ENCODE measurements at places on chromosomes 2 and 18. TPM values are rescaled to one million over a fixed set of nuclear protein-coding genes. Genes with fewer than 3 reads are reported as not detected.

- DNase-seq, result no peak
Observed at GRCh38 chr2:145088756-145089155, 568.8 kb upstream of the ZEB2 start.

DNA sequence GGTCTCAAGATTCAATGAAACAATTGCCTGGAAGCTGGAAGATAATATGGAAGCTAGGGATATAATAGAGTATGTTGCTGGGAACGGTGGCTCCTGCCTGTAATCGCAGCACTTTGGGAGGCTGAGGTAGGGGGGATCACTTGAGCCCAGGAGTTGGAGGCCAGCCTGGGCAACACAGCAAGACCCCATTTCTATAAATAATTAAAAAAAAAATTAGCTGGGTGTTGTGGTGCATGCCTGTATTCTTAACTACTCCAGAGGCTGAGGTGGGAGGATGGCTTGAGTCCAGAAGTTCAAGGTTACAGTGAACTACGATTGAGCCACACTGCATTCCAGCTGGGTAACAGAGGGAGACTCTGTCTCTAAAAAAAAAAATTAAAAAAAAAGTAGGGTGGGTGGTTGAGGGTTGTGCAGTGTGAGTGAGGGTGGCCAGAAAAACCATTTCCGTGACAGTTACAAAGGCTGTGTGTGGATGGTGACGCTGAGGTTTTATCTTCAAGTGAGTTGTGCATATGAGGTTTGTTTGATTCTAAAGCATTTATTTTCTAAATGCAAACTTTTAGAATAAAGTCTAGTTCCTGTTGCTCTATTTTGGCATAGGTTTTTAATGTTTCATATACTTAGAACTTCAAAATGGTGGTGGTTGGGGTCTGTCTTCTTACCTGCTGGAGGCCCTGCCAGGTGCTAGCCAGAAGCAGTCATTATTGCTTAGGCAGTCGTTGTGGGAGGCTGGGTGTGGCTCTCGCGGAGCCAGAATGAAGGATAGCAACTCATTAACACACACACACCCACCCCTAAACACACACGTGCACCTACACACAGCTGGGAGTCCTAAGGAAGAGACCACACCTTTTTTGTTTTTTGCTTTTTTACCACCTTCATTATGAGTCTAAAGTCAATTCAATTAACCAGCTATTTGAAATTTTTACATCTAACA lies 4.7 kb upstream of the IL1R2 start:
- DNase-seq, result no peak

DNA sequence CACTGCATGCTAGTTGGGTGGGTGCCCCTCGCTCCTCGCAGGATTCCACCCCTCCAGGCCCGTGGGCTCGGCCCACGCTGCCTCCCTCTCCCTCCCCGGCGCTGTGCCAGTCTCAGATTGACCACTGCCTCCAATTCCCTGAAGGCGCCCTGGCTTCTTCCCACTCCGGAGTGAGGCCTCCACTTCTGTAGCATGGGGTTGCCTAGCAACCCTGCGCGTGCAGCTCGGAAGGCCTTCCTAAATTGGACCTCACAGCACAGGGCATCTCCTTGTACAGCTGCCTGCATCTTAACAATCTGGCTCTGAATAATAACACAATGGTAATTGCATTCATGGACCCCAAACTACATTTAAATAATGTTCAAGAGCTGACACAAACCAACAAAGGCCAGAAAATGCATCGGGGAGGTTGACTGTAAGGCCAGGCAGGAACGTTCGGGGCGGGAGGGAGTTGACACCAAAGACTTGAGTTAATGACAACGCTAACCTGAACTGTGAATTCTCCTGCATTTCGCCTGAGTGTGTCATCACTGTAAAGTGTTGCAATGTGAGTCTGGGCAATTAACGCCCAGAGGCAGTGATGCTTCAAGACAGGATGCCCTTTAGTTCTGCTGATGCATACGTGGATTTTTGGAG lies 222.9 kb downstream of the ZBTB7C start:
- no peak for DNase-seq

GRCh38 chr18:5507756-5508155 lies 36.0 kb downstream of the EPB41L3 start:
- DNase-seq, result no peak

DNA sequence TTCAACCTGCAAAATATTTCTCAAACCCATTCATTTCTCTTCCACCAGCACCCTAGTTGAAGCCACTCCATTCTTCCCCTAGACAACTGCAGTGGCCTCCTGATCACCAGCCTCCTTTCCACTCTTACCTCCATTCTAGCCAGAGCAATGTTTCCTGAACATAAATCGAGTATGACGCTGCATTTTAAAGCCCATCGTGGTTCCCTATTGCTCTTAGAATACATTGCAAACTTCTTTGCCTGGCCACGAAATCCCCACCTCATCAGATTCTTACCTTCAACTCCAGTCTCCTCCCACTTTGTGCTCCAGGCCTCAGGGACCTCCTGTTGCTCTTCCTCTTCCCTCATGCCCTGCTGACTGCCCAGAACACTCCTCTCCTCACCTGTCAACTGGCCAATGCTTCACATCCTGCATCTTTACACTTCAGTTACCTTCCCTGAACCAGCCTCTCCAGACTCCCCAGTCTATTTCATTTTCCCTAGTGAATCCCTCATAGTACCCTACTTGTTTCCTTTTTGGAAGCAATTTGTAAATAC lies 176.5 kb upstream of the CTAGE1 start:
- DNase-seq, result no peak

- DNase-seq, result no peak
Observed at GRCh38 chr2:233772153-233772552, 6.0 kb upstream of the MROH2A start.

- DNase-seq, result no peak
Observed at GRCh38 chr18:6200204-6200774, 214.4 kb downstream of the L3MBTL4 start.

DNA sequence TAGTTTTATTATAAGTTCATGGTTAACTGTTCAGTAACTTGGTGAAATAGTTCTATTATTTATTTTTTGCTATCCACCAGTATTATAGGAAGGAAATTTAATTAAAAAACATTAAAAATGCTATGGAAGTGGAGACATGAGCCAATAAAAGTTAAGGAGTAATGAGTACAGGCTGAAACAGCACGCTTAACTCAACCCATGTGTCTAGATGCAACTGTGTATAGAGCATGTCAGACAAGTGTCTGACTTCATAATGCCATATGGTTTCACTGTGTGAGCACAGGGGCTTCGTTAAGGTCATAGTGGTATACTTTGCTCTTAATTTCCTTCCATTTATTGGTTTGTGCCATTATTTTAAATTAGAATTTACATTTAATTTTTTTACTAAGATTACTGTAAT lies 566.8 kb upstream of the NRP2 start:
- DNase-seq, result no peak

- peak; percentile 86 for DNase-seq
Observed at GRCh38 chr2:30373881-30374302, 73.2 kb upstream of the LCLAT1 start.

- DNase-seq, result no peak
Observed at GRCh38 chr2:58484221-58484620, 243.1 kb upstream of the FANCL start.

DNA sequence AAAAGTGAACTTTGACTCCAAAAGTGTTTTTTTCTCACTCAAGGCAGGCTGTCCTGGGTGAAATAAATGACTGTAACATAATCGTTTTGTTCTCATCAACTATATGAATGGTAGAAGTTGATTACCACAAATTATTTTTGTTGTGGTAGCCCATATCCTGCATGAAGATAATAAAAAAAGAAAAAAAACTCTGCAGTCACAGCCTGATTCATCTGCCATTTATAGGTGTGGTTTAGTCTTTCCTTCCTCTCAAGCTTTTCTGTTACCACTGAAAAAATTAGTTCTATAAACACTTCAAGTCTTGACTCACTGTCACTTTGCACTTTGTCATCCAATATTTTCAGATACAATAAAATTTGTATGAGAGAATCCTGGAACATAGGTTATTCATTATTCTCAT lies 522.0 kb downstream of the PLCL1 start:
- DNase-seq, result no peak

GRCh38 chr2:169291517-169291916 lies 70.8 kb downstream of the LRP2 start:
- no peak for DNase-seq

- no peak for DNase-seq
Observed at GRCh38 chr2:48724278-48724677, 31.2 kb downstream of the LHCGR start.

The ZSWIM2 gene
- total RNA-seq, result not detected

The TWIST2 gene
- 33.9 TPM for total RNA-seq

The SERPINB13 gene
- not detected for total RNA-seq

The GULP1 gene
- 135 TPM for total RNA-seq
